ENCODE measurements at places on chromosomes 3 and 15.

GRCh38 chr3:14303336-14304100, 98.9 kb upstream of the SLC6A6 start:
- H3K4me3 ChIP-seq: no peak overlapping the region
- H3K36me3 ChIP-seq: no peaks in the 10 kb centered on the region

GRCh38 chr3:178189854-178190253, 346.4 kb upstream of the KCNMB2 start:
- H3K27ac ChIP-seq: no peak overlapping the region
- H3K27me3 ChIP-seq: no peaks in the 10 kb centered on the region
- H3K4me3 ChIP-seq: no peak overlapping the region
- no peaks in the 10 kb centered on the region for H3K4me1 ChIP-seq

DNA sequence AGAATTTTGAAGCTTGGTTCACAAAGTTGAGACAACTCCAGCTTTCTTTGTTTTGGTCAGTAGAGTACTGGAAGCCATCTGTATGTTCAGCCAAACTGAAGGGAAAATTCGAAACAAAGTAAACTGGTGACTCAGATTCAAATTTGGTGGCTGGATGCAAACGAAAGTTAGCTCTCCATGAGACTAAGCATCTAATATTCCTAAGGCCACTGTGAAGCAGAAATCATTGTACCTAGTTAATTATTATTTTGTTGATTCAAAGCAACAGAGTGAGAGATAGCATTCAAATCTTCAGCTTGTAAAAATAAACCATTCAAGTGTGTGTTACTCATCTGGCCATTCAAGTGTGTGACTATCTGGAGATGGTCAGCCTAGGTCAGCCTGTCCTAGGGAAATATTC, 42.1 kb downstream of the NR2F2 start:
- no peaks in the 10 kb centered on the region for H3K36me3 ChIP-seq
- no peaks in the 10 kb centered on the region for H3K27me3 ChIP-seq
- no peaks in the 10 kb centered on the region for H3K4me1 ChIP-seq
- no peak overlapping the region for H3K27ac ChIP-seq

DNA sequence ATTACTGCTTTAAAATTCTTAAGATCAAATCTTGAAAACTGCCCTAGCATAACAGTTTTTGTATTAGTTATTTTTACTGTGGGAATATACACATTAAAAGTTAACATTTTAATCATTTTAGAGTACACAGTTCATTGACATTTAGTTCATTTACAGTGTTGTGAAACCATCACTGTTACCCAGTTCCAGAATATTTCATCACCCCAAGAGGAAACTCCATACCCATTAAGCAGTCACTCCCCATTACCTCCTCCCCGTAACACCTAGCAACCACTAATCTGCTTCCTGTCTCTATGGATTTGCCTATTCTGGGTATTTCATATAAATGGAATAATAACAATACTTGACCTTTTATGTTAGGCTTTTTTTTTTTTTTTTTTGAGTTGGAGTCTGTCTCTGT, 164.1 kb upstream of the LRRFIP2 start:
- no peak for DNase-seq
- H3K4me1 ChIP-seq: peaks cover 9% of the 10 kb centered on the region
- H3K27ac ChIP-seq: no peak overlapping the region
- peaks cover 56% of the 10 kb centered on the region for H3K36me3 ChIP-seq
- H3K4me3 ChIP-seq: no peak overlapping the region
